ENCODE measurements at places on chromosomes 11 and 22.

GRCh38 chr22:40345271-40345670 lies 1.0 kb upstream of the ADSL start:
- no peak for DNase-seq

- DNase-seq, result no peak
Observed at GRCh38 chr11:61542705-61543104, 34.2 kb downstream of the LRRC10B start.

DNA sequence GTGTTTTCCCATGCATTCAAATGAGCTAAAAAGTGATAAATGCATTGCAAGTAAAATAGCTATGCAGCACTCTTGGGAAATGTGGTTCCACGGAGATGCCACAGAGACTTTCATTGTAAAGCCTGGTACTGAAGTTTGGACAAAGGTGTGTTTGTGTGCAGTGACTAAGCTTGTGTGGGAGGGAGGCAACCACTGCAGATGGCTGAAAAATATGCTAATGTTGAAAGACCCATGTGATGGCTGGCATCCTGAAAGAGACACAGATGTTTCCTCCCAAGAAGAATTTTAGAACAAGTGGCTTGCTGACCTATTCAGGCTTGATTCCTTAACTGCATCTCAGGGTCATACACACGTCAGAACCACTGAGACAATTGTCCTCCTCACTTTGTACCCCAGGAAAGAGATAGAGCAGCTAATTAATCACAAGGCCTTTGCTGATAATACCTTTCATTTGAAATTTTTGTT lies 73.8 kb downstream of the FAM76B start:
- DNase-seq, result no peak

- DNase-seq, result no peak
Observed at GRCh38 chr11:507727-508515, 879 bp upstream of the RNH1 start.

GRCh38 chr11:45834298-45834756 lies 12.9 kb upstream of the CRY2 start:
- no peak for DNase-seq

Measured in anterior cingulate cortex (tissue), 58 donors.